Ascending aorta (tissue), 2 donors: ENCODE measurements at places on chromosomes 7 and 10.

GRCh38 chr7:128737867-128738385, 1.2 kb upstream of the CALU start:
- no peaks in the 10 kb centered on the region for H3K4me1 ChIP-seq
- H3K27me3 ChIP-seq = no peaks in the 10 kb centered on the region
- peak overlapping the region; percentile 98 for H3K27ac ChIP-seq
- no peak overlapping the region for H3K4me3 ChIP-seq

- no peak overlapping the region for H3K27ac ChIP-seq
- H3K4me3 ChIP-seq = no peak overlapping the region
- no peaks in the 10 kb centered on the region for H3K27me3 ChIP-seq
Observed at GRCh38 chr7:135258585-135258984, 24.9 kb downstream of the STRA8 start.

DNA sequence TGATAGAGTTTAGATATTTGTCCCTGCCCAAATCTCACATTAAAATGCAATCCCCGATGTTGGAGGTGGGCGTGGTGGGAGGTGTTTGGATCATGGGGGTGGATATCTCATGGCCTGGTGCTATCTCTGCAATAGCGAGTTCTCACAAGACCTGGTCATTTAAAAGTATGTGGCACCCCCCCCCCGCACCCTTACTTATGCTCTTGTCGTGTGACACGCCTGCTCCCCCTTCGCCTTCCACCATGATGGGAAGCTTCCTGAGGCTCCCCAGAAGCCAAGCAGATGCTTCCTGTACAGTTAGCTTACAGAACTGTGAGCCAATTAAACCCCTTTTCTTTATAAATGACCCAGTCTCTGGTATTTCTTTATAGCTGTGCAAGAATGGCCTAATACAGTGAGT, 118.8 kb downstream of the SORBS1 start:
- peaks cover 33% of the 10 kb centered on the region for H3K36me3 ChIP-seq
- no peak overlapping the region for H3K4me3 ChIP-seq
- no peaks in the 10 kb centered on the region for H3K27me3 ChIP-seq
- peaks cover 85% of the 10 kb centered on the region for H3K4me1 ChIP-seq

- no peaks in the 10 kb centered on the region for H3K27me3 ChIP-seq
- H3K4me3 ChIP-seq = no peak overlapping the region
- DNase-seq = no peak
- H3K27ac ChIP-seq = no peak overlapping the region
Observed at GRCh38 chr10:26488344-26488743, 50.2 kb downstream of the APBB1IP start.

- H3K36me3 ChIP-seq = no peaks in the 10 kb centered on the region
- no peak overlapping the region for H3K27ac ChIP-seq
- no peaks in the 10 kb centered on the region for H3K27me3 ChIP-seq
- DNase-seq = no peak
Observed at GRCh38 chr10:12924911-12925310, 76.6 kb downstream of the CCDC3 start.

DNA sequence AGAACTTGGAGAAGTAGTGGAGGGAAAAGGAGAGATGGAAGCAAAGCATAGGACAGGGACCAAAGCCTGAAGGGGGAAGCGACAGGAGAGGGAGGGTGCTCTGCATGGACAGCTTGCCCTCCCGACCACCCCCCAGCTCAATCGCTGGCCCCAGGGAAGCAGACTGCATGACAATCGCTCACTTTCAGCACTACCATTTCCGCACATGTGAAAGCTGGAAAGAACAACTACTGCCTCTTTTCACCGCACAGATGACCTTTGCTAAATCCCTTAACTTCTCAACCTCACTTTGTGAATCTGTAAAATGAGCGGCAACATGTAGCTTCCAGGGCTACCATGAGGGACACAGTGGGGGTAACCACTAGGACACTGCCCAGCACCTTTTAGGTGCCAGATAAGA, 17.1 kb downstream of the VOPP1 start:
- peaks cover 19% of the 10 kb centered on the region for H3K4me1 ChIP-seq
- no peak overlapping the region for H3K4me3 ChIP-seq
- H3K27ac ChIP-seq = no peak overlapping the region
- H3K36me3 ChIP-seq = peaks cover 3% of the 10 kb centered on the region
- no peak for DNase-seq
- H3K27me3 ChIP-seq = no peaks in the 10 kb centered on the region

GRCh38 chr7:44076101-44076895, 6.0 kb downstream of the POLM start:
- H3K27ac ChIP-seq = no peak overlapping the region
- H3K36me3 ChIP-seq = peaks cover 72% of the 10 kb centered on the region
- no peaks in the 10 kb centered on the region for H3K27me3 ChIP-seq
- no peak overlapping the region for H3K4me3 ChIP-seq
